ENCODE measurements at places on chromosomes 4 and X.
A peak's percentile ranks its signal among the peaks of the same experiment; 100 is the strongest.

DNA sequence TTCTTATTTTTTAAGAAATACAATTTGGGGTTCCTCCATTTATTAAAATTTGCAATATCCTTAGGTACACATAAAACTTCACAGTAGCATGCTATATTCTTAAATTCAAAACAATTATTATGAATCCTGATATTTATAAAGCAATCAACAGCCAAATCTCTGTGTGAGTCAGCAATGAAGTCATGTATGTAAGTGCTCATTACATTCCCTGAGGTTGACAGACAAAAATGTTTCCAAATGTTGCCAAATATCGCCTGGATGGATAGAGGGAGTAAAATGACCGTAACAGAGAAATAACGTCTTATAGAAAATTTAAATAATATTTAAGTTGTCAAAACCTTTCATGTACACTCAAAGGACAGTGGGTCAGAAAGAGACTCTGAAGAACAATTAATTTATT, 220.0 kb downstream of the PCDH18 start:
- peak; percentile 9 for DNase-seq

DNA sequence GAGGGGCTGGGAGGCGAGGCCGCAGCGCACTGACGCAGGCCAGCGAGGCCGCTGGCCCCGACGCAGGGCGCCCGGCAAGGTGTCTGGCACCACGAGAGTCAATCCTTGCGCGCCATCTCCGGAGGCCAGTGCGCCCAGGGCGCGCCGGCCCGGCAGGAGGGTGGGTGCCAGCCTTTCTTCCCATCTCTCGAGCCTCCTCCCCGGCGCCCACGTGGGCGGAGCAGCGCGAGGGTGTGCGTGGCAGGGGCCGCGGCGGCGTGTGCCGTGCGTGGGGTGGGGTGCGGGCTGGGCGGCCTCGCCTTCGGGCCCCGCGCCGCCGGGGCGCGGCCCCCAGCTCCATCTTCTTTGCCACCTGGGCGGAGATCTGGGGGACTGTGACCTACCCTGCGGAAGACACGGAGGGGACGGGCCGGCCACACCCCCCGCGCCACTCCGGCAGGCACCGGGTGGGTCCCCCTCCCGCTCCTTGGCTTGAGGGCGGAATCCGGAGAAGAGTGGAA, 877 bp downstream of the JAKMIP1 start:
- no peak for DNase-seq

GRCh38 chrX:18389966-18390365, 35.4 kb upstream of the CDKL5 start:
- DNase-seq, result no peak

DNA sequence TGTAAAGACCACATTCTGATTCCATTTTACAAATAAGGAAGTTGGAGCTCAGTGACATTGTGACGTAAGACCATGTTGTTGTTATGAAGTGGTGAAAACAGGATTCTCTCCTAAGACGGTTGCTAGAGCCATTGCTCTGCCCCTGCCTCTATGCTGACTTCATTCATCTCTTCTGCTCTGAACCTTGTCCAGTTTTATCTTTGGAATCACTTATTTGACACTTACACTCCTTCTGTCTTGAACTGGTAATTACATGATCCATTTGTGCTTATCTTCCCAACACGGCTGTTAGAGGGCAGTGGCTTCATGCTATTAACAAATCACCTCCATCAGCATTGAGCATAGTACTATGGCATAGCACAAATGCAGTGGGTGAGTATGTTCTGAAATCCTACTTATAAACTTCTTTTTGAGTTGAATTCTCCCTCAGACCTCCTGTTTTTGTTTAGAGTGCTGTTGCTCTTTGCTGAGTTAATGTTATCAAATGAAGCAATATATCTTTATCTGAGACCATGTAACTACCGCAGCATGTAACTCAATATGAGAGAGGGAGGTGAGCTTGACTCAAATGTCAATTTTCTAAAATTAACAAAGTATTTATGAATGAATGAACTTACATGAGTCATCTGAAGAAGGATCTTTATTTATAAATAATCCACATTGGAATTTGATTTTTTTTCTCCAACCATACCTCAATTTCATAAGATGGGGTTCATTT, 177.8 kb downstream of the RASL11B start:
- DNase-seq, result no peak

- DNase-seq, result no peak
Observed at GRCh38 chr4:3192827-3193226, 56.1 kb upstream of the MSANTD1 start.

- no peak for DNase-seq
Observed at GRCh38 chr4:175035905-175036304, 117.7 kb downstream of the ADAM29 start.

- DNase-seq, result peak; percentile 48
Observed at GRCh38 chrX:103215425-103215991, 600 bp downstream of the BEX4 start.
